ENCODE measurements at places on chromosomes 16 and 17.
A peak's percentile ranks its signal among the peaks of the same experiment; 100 is the strongest.

DNA sequence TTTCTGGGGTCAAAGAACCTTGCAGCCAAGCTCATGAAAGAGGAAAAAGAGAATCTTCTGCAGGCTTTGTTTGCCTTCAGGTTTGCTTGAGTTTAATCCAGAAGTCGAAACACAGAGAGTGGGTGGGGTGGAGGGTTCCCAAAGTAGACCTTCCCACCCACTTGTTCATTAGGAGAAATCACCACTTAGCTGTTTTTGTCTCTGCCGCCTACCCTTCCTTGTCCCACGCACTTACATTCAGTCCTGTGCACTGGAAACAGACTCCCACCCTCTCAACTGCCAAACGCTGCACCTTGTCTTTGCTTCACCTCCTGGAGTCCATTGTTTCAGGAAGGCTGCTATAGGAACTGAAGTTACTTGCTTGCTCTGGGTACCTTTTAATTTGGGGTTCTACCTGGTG is 38.6 kb upstream of the RBFOX1 start:
- DNase-seq = no peak

- no peak for DNase-seq
These were observed 190.7 kb upstream of the KCNJ16 start for GRCh38 chr17:69884356-69884755.

GRCh38 chr17:13865650-13866049 is 203.7 kb upstream of the COX10 start:
- DNase-seq = no peak

GRCh38 chr17:8672326-8672725 is 41.8 kb upstream of the MYH10 start:
- no peak for DNase-seq

DNA sequence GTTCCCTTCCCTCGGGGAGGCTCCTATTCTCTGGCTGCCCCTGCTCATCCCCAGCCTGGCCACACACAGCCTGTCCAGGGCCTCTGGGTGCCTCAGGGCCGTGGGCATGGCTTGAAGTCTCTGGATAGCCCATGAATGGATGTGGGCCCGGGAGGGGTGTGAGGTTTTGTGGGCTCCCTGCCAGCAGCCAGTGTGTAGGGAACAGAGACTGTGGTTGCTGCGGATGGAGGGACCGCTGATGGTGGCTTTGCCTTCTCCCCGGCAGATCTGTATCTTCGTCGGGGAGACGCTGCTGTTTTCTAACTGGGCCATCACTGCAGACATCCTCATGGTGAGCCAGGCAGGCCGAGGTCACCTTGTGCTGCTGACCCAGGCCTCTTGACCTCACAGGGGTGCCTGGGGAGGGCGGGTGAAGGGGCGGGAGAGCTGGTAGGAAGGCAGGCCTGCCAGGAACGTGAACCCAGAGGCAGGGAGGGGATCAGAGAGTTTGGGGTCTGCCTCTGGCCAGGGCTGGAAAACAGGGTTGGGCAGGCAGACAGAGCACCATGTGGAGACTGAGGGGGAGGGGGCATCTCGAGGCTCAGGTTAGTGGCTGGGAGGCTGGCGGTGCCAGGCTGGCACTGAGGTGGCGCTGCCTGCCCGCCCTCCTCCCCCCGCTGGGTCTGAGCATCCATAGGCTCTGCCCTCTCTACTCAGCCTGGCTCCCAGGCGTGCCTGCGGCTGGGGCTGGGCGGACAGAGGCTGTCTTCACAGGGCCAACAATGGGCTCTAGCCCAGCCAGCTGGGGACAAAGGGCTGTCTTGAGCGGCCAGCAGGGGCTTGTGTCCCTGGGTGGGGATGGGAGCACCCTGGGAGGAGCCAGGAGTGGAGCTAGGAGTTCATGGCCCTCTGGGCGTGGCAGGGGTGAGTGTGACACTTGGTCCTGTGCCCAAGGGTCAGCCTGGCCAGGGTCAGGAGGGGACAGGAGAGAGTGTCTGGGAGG is 21.4 kb downstream of the MYBBP1A start:
- DNase-seq = no peak

GRCh38 chr17:69608808-69609472 is 194.4 kb downstream of the MAP2K6 start:
- DNase-seq = no peak

DNA sequence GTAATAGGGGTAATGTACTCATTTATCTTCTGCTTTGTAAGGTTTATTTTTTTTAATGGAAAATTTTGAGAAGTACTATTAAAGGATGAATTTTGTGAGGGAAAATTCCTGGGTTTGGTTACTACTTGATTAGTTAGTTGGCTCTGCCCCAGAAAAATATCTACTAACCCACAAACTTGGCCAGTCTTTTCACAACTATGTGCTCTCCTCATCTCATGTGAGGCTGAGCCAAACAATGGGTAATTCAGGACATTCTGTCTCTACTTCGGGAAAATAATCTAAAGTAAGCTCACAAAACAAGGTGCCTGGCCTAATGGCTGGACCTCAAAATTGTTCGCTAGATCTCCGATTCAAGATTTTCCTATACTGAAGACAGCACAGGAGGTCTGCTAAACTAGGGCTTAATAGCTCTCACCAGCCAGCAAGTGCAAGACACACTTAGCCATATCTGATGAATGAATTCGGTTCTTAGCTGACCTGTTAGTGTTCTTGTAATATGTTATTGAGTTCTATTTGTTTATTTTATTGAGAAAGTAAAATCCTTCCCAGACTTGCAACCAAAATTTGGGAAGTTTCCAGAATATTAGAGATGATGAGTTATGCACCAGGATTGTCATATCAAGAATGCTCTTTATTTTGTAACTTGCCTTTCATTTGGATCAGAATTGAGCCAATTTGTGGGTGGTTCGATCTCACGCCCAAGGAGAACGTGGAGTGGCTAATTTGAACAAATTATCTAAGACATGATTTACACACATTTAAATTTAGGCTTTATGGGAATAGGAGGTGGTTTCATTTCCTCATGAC is 5.7 kb downstream of the KCNJ16 start:
- peak; percentile 32 for DNase-seq

- peak; percentile 26 for DNase-seq
These were observed 47.6 kb upstream of the CDC42EP4 start for GRCh38 chr17:73359352-73359751.

DNA sequence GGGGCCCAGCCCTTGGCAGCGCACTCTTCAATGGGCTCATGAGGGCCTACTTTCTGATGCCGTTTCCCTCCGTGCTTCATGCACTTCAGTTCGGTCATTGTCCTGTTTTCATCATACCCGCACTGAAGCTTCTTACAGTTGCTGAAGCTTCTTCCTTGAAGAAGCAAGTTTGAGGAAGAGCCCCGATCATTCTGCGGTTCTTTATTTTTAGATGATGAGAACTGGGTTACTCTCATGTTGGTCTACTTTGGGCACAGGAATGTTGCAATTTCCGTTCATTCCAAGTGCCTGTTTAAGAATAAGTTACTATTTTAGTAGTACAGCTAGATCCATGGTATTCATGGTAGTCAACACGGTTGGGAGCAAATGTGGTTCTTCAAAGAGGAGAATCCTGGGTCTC is 587.7 kb upstream of the HSBP1 start:
- DNase-seq = no peak

DNA sequence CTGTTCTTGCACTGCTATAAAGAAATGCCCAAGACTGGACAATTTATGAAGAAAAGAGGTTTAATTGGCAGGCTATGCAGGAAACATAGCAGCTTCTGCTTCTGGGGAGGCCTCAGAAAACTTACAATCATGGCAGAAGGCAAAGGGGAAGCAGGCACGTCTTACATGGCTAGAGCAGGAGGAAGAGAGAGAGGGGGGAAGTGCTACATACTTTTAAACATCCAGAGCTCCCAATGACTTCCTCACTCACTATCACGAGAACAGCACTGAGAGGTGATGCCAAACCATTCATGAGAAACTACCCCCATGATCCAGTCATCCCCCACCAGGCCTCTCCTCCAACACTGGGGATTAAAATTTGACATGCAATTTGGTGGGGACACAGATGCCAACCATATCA is 13.3 kb downstream of the WFIKKN2 start:
- DNase-seq = no peak
